Mucosa of gallbladder (tissue), 1 donor: ENCODE measurements at places on chromosomes 5 and 9. TPM values are rescaled to one million over a fixed set of nuclear protein-coding genes. Genes with fewer than 3 reads are reported as not detected.

DNA sequence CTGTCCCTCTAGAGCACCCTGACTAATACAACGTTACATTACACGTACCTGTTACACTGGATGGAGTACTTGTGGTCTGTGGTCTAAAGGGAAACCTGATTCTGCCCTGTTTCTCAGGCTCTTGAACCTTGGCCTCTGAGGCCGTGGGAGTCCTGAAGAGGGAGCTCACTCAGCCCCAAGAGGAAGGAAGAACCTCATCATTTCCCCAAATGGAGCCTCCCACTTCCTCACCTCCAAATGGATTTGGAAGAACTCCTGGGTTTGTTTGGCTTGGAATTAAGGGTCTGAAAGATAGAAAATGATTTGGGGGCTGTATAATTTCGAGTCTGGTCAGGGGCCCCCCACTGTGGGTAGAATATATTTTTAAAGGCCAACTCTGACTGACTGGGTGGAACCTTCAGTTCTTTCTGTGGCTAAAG, 200.2 kb downstream of the SEMA6A start:
- no peak for DNase-seq

The PCDHA3 gene
- total RNA-seq: 1.9 TPM

DNA sequence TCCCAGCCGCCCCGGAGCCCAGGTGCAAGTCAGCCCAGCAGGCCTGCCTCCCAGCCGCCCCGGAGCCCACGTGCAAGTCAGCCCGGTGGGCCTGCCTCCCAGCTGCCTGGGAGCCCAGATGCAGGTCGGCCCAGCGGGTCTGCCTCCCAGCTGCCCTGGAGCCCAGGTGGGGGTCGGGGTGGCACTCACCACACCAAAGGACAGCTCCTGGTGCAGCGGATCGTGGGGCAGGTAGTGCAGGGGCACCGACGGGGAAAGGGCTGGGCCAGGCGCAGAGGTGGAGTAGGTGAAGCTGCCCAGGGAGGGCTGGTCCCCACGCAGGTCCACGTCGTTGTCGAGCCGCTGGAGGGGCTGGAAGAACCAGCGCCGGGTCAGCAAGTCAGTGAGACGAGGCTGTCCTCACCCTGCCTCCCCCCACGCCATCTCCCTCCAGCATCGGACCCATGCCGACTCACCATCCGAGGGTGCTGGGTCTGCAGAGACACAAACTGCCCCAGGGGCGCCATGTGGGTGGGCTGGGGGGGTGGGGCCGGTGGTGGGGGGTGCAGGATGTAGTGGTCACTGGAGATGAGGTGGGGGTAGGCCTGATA, 6.7 kb downstream of the RNF44 start:
- DNase-seq: no peak

DNA sequence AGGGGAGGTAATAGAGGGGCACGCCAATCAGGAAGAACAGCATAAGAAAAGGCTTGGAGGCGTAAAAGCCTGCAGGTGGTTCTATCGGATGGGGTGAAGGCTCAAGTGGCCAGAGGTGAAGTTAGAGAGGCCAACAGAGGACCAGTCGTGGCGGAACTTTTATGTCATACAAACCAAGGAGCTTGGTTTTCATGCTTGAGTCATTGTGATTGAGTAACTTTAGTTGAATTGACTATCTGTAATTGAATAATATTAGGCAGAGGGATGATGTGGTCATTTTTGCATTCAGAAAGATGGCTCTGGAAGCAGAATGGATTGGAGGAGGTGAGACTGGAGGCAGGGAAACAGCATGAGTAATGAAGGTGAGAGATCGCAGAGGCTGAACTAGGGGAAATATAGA, 7.2 kb upstream of the SPINK4 start:
- no peak for DNase-seq

DNA sequence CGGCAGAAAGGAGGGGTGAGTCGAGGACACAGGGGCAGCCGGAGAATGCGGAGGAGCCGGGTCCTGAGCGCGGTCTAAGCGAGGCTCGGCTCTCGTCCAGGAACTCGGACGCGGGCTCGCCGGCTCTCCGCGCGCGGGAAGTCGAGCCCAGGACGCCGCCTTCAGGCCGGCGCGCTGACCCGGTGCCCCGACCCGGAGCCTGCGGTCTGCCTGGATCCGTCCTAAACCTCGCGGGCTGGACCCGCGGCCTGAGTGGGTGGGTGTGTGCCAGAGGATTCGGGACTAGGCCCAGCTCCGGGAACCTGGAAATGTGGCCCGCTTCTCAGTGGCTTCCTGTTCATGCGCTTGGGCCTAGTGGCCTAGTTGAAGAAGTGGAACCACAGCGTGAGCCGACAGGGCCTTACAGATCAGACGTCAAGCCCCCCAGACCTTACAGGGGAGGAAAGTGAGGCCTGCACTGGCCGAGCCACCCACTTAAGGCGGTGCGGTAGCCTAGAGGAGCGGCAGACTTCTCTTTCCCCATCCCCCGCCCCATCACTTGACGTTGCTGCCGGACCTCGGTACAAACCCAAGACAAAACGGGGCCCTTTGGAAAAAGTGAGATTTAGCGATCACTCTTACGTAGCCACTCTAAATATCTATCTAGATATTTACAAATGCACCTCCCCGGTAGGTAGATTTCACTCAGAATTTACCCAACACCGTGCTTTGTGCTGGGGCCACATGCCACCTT, 1.2 kb downstream of the CDKN2B-AS1 start:
- no peak for DNase-seq

DNA sequence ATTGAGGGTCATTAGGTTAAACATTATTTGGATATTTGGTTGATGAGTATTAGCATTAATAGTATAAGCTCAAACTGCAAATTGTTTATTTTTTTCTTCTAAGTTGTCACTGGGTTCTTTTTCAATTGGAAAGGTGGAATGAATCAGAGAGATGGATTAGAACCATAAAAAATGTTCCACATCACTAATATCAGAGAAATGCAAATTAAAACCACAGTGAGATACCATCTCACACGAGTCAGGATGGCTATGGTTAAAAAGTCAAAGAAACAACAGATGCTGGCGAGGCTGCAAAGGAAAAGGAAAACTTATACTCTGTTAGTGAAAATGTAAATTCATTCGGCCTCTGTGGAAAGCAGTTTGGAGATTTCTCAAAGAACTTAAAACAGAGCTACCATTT, 122.8 kb downstream of the CCDC192 start:
- no peak for DNase-seq

DNA sequence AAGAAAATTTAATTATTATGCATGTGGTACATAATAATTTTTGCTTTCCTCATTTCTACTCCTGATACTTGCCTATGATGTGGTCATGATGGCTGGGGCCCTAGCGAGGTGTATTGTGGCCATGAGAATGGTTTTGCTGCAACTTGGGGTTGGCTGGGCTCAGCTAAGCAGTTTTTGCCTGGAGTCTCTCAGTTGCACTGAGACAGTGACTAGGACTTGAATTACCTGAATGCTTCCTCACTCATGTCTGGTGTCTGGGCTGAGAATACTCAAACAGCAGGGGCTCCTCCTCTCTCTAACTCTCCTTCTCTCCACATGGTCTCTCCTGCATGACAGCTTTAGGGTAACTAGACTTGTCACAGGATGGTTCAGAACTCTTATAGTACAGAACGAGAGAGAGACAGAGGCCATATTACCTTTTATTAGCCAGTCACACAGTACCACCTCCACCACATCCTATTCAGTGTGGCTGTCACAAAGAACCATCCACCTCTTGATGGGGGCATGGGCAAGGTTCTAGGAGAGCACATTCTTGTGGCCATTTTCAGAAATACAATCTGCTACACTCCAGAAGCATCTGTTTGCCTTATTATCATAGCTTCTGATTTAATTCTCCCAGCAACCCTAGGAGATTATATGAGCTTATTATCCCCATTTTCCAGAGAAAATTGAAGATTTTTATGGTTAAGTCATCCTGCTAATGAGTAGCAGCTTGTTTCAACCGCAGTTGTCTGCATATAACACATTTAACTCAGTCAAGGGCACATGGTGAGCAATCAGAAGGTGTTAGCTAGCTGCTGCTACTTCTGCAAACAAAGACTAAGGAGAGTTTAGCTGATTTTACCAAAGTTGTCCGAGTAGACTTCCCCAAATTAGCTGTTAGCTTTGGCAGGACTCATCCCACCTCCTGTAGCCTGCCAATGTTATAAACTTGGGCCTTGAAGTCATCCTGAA, 245.1 kb downstream of the DOCK8 start:
- no peak for DNase-seq

- no peak for DNase-seq
These were observed 47.7 kb upstream of the RPL26L1 start for GRCh38 chr5:172911628-172911880.

The KLF9 gene
- 40.9 TPM for total RNA-seq

The CCL21 gene
- 30.2 TPM for total RNA-seq

The FNIP1 gene
- 36.1 TPM for total RNA-seq

GRCh38 chr9:99860266-99860665, 38.6 kb downstream of the NR4A3 start:
- DNase-seq: no peak

GRCh38 chr5:175382171-175382570, 61.8 kb downstream of the DRD1 start:
- DNase-seq: no peak

The SPATA31D3 gene
- not detected for total RNA-seq

DNA sequence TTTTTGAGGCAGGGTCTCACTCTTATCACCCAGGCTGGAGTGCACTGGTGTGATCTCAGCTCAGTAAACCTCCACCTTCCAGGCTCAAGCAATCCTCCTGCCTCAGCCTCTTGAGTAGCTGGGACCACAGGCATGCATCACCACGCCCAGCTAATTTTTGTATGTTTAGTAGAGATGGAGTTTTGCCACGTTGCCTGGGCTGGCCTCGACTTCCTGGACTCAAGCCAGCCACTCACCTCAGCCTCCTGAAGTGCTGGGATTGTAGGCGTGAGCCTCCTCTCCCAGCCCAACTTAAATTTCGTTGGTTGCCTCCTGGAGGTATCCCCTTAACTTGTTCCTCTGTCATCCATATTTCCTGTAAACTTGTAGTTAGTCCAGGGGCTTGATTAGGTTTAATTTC, 47.2 kb downstream of the RAB24 start:
- DNase-seq: no peak

DNA sequence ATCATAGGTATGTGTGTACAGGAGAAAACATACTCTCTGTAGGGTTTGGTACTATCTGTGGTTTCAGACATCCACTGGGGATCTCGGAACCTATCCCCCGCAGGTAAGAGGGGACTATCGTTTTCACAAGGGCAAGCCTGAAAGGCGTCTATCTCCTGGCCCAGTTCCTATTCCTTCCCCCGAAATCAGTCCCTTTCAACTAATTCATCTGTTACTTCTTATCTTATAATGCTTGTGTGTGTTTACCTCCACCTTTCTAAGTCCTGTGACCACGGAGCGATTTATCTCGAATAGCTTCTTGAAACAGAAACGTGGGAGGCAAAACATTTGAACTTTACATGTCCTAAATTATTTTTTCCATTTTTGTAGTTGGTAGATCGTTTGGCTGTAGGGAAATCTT, 11.4 kb downstream of the ABO start:
- no peak for DNase-seq

DNA sequence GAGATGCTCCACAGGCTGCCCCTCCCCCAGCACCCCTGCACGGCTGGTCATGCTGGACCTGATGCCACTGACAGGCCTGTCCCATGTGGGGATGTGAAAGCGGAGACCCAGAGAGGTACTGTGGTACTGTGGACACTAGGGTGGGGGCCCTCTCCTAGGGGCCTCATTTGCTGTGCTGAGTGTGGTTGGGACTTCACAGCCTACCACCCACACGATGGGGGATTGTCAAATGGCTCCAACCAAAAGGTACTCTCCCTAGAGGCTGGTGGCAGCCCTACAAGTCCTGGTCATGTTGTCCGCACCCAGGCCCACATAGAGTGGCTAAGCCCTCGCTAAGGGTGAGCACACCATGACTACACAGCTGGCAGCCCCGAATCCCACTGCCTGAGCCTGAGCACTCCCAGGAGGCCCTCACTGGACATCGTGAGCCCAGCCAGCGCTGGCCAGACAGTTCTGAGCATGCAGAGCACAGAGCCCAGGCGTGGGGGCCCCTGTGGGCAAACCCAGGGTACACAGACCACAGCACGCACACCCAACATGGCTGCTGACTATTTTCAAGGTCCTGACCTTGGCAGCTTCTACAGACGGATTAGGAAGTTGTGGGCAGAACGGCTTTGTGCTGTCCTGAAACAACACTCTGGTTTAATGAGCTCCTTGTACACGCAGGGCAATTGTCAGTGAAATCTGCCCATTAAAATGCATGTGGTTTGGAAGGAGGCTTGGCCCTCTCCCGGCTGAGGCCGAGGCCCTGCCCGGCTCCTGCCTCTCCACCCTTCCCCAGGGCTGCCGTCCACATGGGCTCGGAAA, 214.1 kb downstream of the HSPA4 start:
- no peak for DNase-seq

- peak; percentile 18 for DNase-seq
These were observed 29.4 kb downstream of the RAD23B start for GRCh38 chr9:107312376-107313050.

- peak; percentile 88 for DNase-seq
These were observed 51.7 kb upstream of the SEMA6A start for GRCh38 chr5:116626272-116626723.

- no peak for DNase-seq
These were observed 69.3 kb downstream of the COL5A1 start for GRCh38 chr9:134710901-134711300.

DNA sequence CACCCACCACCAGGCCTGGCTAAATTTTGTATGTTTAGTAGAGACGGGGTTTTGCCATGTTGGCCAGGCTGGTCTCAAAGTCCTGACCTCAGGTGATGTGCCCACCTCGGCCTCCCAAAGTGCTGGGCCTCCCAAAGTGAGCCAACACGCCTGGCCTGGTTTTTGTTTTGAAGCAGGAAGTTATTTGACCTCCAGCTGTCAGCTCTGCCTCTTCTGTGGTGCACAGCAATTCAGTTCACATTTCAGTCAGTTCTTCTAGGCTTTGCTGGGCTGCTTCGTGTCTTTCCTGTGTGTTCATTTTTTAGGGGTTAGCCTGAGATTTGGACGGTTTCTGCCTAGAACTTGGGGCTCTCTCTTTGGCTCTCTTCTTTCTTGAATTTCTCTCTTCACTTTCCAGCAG, 8.9 kb downstream of the LCN1 start:
- DNase-seq: no peak

The BRIX1 gene
- 11.6 TPM for total RNA-seq

DNA sequence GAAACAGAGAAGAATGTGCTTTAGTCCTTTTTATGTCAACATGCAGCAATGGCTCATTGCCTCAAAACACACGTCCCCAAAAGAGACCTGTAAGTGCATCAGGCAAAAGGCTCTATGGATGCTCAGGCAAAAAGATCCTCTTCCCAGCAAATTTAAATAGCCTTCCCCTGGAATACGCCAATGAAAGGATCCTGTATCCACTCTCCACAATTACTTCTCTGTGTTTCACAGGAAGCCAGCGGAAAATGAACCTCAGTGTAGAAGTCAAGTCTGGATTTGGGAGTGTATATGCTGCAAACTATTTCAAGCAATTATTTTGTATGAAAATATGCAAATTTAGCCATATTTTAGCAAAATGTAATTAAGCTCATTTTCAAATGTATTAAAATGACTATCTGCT, 217.9 kb downstream of the EPB41L4A start:
- no peak for DNase-seq

The LCN1 gene
- not detected for total RNA-seq

The SPAG8 gene
- total RNA-seq: 4.6 TPM

- peak; percentile 17 for DNase-seq
These were observed 555.5 kb downstream of the CDH9 start for GRCh38 chr5:26482810-26483375.

- DNase-seq: no peak
These were observed 128.6 kb downstream of the NNT start for GRCh38 chr5:43731573-43731972.

GRCh38 chr5:96257904-96258303, 175.1 kb downstream of the PCSK1 start:
- no peak for DNase-seq

- no peak for DNase-seq
These were observed 244.1 kb downstream of the ADGRV1 start for GRCh38 chr5:90802474-90803317.

The TOR1A gene
- total RNA-seq: 35.9 TPM
